Daoy (cell line): ENCODE measurements at places on chromosomes 2 and 18. TPM values are rescaled to one million over a fixed set of nuclear protein-coding genes. Genes with fewer than 3 reads are reported as not detected.

DNA sequence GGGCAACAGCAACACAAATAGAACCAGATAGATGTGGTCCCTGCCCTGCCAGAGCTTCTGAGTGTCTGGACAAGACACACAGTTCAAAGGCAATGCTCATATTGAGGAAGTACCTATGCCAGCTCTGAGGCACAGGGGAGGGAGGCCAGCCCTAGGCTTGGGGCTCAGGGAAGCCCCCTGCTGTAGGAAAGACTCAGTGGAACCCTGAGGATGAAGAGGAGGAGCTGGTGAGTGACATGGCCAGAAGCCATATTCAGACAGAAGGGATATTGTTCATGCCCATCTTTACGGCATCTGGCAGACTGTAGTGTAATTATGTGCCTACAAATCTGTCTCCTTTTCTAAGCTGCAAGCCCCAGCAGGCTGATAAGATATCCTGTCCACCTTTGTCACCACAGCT, 8.8 kb downstream of the SIGLEC15 start:
- no peak for DNase-seq

GRCh38 chr2:119706221-119706620, 27.2 kb downstream of the TMEM177 start:
- no peak for DNase-seq

The PRKAG3 gene
- total RNA-seq: not detected in 2 replicates

The INPP1 gene
- 6.2 and 12.1 TPM in 2 replicates for total RNA-seq

The IL36A gene
- total RNA-seq: not detected in 2 replicates

DNA sequence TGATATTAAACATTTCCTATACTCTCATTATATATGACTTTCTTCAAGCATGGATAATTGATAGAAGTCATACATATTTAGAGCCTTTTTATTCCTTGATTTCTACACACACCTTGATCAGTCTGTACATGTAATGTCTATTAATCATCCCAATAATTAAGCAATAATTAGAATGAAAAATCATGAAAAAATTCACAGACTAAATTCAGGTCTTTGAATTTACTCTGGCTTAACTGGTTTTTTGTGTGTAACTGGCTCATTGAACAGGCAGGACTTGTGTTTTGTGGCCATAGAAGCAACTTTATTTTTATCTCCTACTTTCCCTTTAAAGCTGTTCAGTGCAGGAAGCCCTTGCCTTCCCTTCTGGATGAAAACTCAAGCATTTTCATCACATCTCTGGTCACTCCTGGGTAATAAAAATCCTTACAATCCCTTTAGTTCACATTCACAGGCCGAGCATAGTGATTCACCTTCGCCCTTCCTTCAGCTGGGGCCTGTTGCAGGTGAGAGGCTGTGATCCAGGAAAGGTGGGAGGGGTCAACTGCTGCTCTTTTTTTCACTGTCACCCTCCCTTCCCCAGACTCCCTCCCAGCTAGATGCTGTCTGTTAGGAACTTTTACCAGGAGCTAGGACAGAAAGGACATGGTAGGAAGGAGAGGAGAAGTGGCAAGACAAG, 58.0 kb upstream of the ITSN2 start:
- DNase-seq: no peak

DNA sequence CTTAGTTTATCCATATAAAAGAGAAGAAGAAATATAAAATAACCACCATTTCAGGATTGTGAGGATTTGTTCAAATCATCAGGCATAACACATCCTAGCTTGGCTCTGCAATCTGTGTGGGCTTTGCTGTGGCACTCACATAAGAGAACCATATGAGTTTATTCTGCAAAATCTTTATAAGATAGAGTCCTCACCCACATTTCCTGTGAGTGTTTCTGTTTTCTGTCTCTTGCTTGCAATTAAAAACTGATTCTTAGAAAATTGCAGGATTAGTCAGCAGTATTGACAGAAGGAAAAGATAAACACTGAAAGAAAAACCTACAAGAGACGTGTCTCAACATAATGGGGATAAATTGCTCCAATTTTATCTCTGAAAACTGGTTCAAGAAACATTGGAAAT, 258.5 kb downstream of the RND3 start:
- no peak for DNase-seq

- no peak for DNase-seq
Observed at GRCh38 chr18:31970617-31971016, 27.7 kb upstream of the TRAPPC8 start.

The SRD5A2 gene
- not detected in 2 replicates for total RNA-seq

The DYTN gene
- not detected in 2 replicates for total RNA-seq

DNA sequence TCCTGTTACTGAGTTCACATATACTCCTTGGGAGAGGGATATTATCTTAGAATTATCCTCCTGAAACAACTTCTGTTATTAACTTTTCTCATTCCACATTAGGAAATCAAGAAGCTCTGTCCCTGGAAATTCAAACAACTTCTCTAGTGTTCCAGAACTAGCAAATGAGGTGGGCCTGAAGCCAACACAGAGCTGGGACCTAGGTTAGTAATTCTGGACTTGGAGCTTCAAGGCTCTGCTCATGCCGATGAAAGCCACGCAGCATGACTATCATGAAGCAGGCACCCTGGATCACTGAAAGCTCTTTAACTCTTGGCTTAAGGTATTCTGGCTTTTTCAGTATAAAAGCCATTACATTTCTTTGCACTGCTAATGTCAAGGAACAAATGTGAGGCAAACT, 242.7 kb downstream of the TGIF1 start:
- DNase-seq: no peak

DNA sequence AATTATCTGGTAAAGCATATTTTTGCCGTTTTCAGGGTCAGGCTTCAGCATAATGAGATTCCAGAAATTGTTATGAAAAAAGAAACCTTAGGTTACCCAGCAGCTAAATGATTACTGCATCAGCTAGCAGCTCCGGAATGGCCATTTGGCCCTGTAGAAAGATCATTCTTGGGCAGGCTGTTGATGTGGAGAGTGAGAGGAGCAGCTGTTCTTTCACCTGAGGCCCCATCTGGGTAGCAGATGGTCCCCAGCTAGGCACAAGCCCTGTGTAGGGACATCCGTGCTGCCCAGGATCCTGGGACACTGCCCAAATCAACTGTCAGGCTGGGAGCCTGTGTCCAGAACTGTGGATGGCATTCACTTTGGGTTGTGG, 61.8 kb downstream of the NEDD4L start:
- no peak for DNase-seq

- DNase-seq: no peak
Observed at GRCh38 chr2:40364151-40364874, 87.6 kb downstream of the SLC8A1 start.

GRCh38 chr2:13522917-13523821, 806.4 kb downstream of the TRIB2 start:
- no peak for DNase-seq

DNA sequence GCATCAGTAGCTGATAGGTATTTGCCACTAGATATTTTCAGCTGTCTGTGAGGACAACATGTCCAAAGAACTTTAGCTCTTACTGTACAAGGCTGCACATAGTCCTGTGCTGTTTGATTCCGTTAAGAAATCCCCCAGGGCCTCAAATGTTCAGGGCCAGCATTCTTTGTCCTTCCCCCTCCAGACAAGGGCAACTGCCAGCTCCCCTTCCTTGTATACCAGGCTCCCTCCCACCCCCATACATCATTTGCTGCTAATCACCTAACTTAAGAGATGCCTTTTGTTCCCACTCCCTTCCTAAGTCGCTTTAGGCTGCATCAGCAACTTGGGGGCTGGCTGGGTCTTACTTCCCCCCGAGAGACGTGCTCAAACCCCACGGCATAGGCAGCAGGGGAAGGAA, 138.7 kb downstream of the CDH20 start:
- DNase-seq: no peak

DNA sequence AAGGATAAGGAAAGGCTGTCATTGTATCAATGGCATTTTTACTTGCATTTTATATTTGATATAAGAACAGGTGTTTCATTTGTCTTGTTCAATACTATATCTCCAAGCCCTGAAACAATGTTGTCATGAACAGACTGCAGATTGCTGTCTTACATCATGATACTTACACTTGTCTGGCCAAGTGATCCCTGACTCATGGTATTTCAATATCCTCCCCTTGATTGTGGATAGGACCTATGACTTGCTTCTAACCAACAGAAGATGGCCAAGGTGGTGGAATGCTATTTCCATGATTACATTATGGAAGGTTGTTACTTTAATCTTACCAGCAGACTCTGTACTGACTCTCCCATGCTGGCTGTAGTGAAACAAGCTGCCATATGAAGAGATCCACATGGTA, 471.1 kb downstream of the CCDC85A start:
- DNase-seq: no peak

The CCDC148 gene
- 0.46 and 4.9 TPM in 2 replicates for total RNA-seq

DNA sequence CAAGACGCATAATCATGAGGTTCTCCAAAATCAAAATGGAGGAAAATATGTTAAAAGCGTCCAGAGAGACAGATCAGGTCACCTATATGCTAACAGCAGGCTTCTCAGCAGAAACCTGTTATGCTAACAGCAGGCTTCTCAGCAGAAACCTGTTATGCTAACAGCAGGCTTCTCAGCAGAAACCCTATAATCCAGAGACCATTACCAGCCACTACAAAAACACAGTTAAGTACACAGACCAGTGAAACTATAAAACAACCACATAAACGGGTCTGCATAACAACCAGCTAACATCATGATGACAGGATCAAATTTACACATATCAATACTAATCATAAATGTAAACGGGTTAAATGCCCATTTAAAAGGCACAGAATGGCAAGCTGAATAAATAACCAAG, 1548.4 kb upstream of the TMEFF2 start:
- DNase-seq: no peak

DNA sequence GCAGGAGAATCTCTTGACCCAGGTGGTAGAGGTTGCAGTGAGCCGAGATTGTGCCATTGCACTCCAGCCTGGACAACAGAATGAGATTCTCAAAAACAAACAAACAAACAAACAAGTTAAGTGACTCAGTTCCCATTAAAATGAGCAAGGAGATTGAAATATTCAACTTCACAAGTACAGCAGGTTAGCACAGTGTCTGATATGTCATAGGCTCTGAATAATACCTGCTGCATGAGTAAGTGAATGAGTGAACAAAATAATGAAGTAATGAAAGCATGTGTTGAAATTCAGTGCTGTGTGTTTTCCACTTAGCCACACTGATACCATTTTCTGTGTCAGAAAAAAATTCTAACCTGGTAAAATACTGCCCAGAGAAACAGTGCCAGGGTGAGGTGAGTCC, 41.9 kb upstream of the SETBP1 start:
- no peak for DNase-seq

DNA sequence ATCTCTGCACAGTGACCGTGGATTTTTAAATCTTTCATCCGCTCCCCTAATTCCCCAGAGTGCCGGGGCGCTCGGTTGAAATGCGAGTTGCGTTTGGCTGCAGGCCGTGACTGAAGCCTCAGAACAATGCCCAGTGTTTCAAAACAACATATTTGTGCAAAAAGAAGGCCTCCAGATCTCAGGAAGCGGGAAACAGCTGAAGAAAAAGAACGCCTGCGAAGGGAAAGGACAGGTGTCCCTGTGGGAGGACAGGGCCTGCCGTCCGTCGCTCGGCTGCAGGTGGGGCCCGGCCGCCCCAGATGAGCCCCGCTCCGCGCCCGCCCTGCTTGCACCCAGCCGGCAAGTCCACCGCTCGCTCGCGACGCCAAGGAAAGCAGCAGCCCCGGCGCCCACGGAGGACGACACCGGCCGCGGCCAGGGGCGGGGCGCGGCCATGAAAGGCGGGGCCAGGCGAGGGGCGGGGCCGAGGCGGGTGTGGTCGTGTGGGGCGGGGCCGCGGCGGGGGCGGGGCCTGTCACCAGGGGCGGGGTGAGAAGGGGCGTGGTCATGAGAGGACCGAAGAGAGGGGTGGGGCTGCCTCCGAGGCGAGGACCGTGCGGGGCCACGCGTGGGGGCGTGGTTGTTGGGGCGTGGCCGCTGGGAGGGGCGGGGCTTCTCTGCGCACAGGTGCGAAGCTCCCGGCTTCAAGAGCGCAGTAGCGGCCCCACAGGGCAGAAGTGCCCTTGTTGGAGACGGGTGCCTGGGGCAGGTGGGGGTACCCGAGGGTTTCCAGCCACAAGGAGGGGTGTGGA, 17.6 kb upstream of the BOK start:
- peak; percentile 56 for DNase-seq

DNA sequence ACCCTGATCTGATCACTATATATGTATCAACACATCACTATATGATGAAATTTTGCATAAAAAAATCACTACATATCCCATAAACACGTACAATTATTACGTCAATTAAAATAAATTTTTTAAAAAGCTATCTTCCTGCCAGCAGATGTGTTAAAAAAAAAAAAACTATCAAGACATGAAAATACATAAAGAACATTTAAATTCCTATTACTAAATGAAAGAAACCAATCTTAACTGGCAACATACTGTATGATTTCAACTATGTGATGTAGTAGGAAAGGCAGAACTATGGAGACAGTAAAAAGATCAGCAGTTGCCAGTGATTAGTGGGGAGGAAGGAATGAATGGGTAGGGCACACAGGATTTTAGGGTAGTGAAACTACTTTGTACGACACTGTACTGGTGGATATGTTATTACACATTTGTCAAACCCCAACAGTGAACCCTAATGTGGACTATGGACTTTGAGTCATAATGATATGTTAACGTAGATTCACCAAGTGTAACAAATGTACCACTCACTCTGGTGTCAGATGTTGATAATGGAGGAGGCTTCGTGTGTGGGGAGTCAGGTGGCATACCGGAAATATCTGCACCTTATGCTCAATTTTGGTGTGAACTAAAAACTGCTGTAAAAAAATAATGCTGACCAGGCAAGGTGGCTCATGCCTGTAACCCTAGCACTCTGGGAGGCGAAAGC, 27.4 kb downstream of the USP34 start:
- no peak for DNase-seq

The CCDC85A gene
- total RNA-seq: 0.74 and 1.3 TPM in 2 replicates

DNA sequence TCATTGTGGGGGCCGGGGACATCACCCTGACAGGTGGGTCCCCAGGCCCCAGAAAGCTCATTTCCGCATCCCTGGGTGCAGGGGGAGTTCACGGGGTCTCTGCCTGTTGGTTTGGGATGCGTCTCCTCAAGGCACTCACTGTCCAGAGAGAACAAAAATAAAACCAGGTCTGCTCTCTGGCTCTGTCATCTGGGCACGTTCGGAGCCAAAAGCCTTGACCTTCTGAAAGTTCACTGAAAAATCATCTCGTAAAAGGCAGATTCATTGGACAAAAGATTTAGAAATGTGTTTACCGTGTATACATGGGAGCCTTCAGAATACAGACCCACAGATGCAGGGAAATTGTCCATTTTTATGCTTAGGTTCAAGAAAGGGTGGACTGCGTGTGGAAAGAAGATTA, 26.6 kb downstream of the MLPH start:
- no peak for DNase-seq

- DNase-seq: no peak
Observed at GRCh38 chr2:10406491-10407188, 41.5 kb downstream of the ODC1 start.

The MITD1 gene
- total RNA-seq: 31.6 and 37.2 TPM in 2 replicates

DNA sequence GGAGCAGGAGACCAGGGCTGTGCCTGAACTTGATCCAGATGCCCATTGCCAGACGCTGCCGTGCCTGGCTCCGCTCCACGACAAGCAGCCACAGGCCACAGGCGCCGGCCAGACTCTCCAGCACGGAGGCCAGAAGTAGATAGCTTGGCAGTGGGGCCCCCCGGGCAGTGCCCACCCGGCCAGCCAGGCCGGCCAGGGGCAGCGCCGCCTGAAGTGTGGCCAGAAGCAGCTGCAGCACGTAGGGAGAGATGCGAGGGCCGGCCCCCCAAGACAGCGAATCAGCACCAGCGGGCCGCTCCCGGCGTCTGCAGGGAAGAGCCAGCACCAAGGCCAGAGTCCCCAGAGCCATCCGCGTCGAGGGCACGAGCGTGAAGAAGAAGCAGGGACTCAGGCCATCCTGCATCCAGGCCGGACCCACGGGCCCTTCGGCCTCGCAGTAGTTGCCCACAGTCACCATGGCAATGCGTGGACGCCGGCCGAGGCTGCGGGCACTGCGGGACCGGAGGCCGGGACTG, 484 bp downstream of the ABCB6 start:
- peak; percentile 78 for DNase-seq

The C2orf92 gene
- total RNA-seq: 0.24 and 4.9 TPM in 2 replicates
